Stimulated activated CD4-positive, alpha-beta T cell treated with anti-CD3 and anti-CD28 coated beads, Interleukin-4, amount 100 ng/mL, for 24 hours (primary cell): ENCODE measurements at places on chromosomes 16 and 17.
A peak's percentile ranks its signal among the peaks of the same experiment; 100 is the strongest.

GRCh38 chr16:62585041-62585545 is 548.9 kb upstream of the CDH8 start:
- no peak for DNase-seq

DNA sequence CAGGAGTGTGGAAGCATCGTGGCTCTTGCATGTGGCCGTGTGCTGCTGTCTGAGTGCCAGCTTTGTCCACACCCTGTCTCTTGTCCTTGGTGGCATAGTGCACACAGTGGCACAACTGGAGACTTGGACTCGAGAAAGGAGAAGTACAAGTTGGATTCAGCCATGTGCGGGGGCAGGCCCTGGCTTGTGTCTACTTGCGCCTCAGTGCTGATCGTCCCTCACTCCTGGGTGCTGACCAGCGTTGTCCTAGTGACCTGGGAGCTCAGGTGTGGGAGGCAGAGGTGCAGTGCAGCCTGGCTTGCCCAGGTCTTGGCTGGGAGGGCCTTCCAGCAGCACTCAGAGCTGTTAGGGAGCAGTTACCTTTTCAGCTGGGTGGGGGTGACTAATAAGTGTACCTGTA is 20.6 kb downstream of the MPRIP start:
- DNase-seq, result no peak

DNA sequence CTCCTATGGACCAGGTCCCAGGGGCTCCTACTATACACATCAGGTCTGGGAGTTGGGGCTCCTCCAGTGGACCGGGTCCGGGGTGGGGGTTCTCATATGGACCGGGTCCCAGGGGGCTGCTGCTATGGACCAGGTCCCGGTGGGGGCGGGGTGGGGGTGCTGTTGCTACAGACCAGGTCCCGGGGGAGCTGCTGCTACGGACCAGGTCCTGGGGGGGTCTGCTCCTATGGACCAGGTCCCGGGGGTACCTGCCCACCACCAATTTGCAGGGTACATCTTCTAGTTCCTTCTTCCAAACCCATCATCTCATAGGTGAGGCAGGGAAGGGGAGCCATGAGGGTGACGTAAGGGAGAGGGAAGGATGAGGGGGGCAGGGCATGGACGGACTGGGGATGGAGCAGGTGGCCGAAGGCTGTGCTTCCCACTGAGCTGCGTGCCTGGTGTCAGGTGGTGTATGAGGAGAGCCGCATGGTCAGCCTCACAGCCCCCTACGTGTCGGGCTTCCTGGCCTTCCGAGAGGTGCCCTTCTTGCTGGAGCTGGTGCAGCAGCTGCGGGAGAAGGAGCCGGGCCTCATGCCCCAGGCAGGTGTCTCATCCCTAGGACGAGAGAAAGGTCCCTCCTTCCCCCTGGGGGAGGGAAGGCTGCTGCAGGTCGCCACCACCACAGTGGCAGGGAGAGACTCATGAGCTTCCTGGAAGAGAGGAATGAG is 6.6 kb downstream of the ENDOV start:
- DNase-seq, result no peak

- DNase-seq, result no peak
Measured at GRCh38 chr17:45428931-45429338, 3.7 kb downstream of the ARHGAP27 start.

DNA sequence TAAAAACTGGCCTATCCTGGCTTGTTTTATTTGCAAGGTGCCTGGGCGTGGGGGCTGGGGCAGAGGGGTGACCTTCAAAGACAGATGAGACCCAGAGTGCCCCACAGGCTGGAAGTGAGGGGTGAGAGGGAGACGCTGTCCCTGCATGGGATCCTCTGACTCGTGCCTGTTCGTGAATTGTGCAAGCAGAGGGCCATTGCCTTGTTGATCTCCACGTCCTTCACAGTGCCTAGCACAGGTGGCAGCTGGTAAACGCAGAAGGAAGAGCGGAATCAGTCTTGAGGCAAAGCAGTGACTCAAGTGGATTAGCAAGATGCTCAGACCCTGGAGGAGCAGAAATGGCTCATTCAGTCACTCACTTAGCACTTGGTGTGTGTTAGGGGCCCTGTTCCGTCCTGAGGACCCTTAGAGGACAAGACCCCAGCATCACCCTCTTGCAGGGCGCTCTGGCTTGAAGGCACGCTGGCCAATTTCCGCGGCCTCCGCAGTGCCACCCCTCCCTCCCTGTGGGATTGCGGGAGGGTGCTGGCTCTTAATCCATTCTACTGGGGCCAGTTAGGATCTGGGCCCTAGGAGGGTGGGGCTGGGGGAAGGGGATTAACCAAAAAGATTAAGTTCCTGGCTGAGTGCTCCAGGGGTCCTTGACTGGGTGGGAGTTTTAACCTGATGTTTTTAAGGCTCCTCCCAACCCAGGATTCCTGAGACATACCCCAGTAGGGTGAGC is 151.2 kb downstream of the CCDC182 start:
- DNase-seq, result no peak

DNA sequence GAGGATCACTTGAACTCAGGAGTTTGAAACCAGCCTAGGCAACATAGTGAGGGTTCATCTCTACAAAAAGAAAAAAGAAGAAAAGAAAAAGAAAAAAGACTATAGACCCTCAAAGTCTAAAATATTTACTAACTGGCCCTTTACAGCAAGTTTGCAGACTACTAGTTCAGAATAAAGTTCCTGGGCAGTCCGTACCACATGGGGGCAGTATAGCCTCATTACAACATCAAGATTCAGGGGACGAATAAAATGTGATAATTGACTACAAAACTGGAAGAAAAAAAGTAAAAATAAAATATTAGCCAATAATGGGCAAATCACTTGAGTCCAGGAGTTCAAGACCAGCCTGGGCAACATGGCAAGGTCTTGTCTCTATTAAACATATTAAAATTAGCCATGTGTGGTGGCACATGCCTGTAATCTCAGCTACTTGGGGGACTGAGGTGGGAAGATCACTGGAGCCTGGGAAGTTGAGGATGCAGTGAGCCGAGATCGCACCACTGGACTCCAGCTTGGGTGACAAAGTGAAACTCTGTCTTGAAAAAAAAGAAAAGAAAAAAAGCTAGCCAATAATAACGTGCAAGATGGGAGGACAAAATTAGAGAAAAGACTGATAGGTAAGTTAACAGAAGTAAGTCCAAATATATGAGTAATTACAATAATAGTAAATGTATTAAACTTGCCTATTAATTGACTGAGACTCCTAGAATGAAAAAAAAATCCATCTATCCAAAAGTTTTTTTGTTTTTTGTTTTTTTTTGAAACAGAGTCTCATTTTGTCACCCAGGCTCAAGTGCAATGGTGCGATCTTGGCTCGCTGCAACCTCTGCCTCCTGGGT is 129.4 kb upstream of the SEC14L1 start:
- peak; percentile 55 for DNase-seq

GRCh38 chr16:75529056-75529905 is 6.6 kb downstream of the CHST5 start:
- DNase-seq, result no peak

DNA sequence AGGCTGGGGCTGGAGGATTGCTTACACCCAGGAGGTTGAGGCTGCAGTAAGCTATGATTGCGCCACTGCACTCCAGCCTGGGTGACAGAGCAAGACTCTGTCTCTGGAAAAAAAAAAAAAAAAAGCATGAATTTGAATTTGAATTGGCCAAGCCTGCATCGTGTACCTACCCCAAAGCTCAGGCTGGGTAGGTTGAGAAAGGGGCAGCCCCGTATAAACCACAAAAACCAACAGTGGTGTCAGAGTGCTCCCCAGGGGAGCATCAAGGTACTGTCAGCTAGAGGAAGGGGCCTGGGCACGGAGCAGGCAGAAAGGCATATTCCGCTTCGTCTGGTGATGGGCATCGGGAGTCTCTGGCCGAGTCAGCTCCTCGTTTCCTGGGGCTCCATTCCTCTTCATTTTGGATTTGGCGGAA is 40.9 kb downstream of the RAP1GAP2 start:
- DNase-seq, result peak; percentile 46

DNA sequence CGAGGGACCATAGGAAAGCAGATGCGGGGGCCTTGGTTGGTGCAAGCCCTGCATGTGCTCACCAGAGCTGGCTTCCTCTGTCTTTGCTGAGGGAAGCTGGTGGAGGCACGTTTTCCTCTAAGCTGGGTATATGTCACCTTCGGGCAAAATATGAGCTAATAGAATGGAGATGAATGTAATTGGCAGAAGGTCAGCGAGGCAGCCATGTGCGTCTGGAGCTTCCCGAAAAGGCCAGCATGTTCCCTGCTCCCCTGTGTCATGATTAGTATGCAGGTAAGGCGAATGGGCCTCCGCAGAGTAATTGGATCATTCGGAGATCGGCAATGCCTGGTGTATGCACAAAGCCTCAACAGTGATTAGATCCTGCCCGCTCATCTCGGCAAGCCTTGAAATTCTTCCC is 806.2 kb upstream of the EEF2KMT start:
- DNase-seq, result no peak

DNA sequence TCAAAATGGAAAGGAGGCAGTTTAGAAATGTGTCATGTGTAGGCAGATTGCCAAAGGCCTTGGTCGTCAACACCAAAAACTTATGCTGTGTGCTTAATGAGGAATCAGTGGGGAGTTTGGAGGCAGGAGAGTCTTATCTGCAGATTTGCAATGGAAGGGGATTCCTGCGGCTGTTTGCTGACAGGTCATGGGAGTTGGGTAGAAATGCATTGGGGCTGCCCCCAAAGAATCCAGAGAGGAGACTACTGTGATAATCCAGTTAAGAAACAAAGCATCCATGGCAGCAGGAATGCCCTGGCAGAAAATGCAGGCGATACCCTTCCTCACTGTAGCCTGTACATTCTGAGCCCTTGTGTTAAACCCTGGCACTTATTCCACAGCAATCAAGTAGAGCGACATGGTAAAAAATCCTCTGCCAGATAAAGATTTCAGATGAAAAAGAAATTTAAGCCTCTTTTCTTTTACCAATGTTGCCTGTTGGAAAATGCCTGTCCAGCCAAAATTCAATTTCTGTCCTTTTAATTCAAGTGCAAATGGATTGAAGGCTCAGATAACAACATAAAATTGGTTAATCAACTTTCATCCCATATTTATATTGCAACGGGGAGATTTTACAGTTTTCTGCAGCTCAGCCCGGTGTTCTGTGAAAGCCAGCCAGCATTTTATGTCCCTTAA is 491.0 kb upstream of the CDH5 start:
- no peak for DNase-seq

- no peak for DNase-seq
Measured at GRCh38 chr16:4852221-4852872, 5.1 kb downstream of the UBN1 start.

GRCh38 chr17:54937426-54937825 is 31.0 kb downstream of the COX11 start:
- DNase-seq, result no peak

- DNase-seq, result peak; percentile 25
Measured at GRCh38 chr17:43578699-43579565, 32.8 kb upstream of the ETV4 start.

- no peak for DNase-seq
Measured at GRCh38 chr16:87725596-87726235, 40.1 kb downstream of the KLHDC4 start.

- DNase-seq, result no peak
Measured at GRCh38 chr17:16155536-16155935, 59.8 kb downstream of the NCOR1 start.

GRCh38 chr16:10929853-10930754 is 12.2 kb downstream of the DEXI start:
- DNase-seq, result no peak

- no peak for DNase-seq
Measured at GRCh38 chr16:89525146-89525913, 17.1 kb downstream of the SPG7 start.

DNA sequence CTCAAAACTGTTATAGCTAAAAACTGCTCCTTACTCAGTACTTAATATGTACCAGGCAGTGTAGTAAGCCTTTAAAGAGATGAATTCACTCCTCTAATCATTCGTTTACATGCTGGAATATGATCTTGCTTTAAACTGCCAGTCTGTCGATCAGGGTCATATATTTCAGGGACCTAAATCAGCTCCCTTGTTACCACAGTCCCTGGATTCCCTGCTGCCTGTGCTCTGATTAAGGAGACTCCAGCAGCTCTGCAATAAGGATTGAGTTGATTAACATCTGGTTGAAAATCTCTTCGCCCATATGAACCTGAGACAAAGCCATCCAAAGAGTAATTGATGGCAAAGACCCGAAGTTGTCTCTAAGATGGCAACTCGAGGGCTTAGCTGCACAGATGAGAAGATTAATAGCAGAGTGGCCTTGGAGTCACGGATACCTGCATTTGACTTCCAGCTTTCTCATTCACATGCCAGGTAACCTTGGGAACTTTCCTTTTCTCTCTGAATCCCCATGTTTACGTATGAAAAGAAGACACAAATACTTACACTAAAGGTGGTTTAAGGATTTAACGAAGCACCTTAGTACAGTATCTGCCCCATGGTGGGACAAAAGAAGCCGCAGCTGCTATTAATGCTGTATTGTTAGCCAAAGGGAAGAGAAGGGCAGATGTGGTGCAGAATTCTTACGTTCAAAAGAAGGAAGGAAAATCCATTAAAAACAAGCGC is 68.2 kb downstream of the VAT1L start:
- no peak for DNase-seq

DNA sequence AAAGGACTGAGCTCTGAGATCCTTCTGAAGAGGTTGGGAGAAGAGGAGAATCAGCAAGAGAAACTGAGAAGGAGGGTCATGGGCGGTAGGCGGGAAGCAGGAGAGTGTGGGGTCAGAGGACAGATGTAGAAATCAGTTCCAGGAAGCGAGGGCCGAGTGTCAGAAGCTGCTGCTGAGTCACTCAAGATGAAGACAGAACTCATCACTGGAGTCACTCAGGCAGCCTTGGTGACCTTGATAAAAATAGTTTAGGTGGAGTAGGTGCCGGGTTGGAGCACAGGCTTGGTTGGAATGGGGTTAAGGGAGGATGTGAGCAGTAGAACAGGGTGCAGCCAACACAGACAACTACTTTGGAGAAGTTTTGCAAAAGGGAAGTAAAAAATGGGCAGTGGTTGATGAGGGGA is 6.1 kb upstream of the ITGAM start:
- peak; percentile 24 for DNase-seq

DNA sequence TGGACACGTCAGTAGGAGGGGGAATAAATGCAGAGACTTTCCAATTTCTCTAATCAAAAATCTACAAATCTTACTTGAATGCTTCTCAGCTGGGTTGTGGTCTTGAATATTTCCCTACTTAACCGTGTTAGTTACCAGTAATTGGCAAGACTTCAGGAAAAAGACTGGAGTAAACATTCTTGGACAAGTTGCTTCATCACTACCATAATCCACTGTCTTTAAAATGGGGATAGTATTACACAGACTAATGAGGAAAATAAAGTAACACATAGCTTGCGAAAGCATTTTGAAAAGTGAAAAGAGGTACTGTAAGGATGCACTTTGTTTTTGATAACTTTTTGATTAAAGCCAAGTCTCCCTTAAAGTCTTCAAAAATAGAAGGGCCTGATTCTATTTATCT is 18.4 kb downstream of the MYH1 start:
- DNase-seq, result no peak

DNA sequence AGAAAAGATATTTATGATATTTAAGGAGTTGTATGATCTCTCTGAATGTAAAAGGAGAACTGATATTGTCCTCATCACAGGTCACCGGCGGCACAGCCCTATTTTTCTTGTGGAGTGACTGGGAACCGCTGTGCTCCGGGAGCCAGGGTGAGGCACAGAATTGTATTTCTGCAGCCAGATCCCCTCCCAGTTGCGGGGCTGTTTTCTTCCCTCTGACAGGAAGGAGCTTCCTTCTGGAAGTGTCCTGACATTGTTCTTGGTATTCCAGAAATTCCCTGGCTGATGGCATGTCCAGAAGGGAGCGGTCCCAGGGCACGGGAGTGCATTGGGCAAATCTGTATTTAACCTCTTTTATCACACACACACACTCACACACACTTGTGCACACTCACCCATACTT is 268.6 kb upstream of the FOXF1 start:
- no peak for DNase-seq
